ENCODE measurements at places on chromosomes 1 and 21.
A peak's percentile ranks its signal among the peaks of the same experiment; 100 is the strongest.

DNA sequence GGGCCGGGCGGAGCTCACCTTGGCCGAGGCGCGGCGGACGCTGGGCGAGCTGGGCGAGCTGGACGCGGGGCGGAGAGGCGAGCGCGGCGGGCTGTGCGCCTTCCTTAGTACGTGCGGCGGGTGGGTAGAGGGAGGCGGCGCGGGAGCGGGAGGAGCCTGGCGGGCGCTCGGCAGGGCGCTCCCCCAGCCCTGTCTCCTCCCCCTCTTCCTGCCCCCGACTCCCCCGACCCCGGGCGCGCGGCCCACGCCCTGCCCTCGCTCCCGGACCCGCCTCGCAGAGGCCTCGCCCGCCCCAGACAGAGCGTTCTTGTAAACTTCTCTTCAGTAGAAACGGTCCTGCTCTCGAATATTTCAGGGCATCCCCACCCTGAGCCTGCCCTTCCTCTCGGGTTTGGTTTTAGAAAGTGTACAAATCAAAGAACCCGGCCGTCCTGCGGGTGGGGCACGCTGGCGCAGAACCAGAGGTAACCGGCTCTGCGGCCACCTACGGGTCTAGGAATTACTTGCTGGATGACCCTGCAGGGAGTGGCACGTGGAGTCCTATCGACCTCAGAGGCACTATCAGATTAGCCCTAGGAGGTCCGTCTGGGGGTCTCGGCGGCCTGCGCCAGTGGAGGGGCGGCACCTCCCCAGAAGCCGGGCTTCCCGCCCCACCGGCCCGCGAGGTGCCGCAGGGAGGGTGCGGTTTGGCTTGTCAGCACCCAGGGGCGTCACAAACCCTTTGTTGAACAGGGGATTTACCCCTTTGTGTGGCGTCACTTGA lies at the start of gene S100A10:
TSS of gene S100A10 (minus strand) at position 126 of the 763 bp plus-strand sequence. CDS start 7,629 bp downstream, outside the sequence.
- peak; percentile 74 for DNase-seq

GRCh38 chr21:35641271-35642016 lies 418.9 kb downstream of the SETD4 start:
- no peak for DNase-seq

DNA sequence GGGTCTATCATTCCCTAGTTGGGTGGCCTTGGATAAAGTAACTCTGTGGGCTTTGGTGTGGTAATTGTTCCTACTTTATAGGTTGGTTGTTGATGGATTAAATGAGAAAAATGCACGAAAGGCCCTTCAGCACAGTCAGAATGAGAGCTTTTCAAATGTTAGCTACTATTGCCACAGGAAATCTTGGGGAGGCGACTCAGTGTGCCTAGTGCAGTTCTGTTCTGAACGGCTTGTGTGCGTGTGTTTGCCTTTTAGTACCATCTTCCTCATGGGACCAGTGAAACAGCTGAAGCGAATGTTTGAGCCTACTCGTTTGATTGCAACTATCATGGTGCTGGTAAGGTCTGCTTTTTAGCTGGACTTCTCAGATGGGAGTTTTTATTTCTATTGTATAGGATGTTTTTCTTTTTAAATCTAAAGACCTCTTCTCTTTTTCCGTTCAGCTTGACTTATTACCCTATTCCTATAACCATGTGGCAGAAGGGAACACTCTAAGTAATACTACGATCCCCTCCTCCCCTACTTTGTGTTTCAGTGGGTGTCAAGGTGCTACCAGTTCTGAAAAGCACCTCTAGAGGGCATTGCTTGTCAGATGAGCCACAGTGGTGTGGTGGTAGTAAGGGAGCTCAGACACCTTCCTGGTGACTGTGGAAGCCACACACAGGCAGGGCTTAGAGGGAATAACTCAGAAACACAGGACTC lies 9.2 kb downstream of the SFT2D2 start:
- peak; percentile 28 for DNase-seq

GRCh38 chr1:9453779-9454418 lies 85.4 kb upstream of the SLC25A33 start:
- no peak for DNase-seq

DNA sequence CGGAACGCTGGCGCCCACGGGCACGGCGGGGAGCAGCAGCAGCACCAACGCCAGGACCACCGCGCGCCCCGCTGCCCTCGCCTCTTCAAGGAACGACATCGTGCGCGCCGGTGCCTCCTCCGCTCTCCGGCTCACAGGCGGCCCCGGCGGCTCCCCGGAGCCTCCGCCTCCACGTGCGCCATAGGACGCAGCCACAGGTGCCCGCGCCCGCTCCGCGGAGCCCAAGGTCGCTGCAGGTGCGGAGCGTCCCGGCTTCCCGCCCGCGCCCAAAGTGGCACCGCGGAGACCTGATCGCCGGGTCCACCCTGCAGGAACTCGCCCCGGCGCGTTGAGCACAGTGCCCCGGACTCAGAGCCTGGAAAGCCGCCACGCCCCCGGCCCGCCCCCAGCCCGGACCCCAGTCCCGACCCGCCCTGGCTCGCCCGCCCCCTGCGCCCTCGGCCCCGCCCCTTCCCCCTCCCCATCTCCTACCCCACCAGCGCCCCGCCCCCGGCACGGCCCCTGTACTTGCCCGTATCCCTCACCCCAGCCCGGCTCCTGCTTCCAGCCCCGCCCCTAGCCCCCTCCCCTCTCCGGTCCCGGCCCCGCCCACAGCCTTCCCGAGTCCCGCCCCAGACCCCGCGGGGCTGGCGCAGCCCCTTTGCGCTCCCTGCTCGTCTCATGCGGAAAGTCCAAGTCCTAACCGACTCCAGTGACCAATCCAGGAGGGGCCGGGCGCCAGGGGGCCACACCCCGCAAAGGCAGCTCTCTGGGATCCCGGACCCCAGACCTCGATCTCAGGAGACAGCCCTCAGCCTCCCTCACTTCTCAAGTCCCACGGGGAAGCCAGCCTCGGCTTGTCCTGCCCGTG lies at the start of gene MEGF6:
TSS of gene MEGF6 (minus strand) at position 339 of the 850 bp plus-strand sequence. CDS start at position 99, 240 bp downstream.
- DNase-seq = peak; percentile 48

DNA sequence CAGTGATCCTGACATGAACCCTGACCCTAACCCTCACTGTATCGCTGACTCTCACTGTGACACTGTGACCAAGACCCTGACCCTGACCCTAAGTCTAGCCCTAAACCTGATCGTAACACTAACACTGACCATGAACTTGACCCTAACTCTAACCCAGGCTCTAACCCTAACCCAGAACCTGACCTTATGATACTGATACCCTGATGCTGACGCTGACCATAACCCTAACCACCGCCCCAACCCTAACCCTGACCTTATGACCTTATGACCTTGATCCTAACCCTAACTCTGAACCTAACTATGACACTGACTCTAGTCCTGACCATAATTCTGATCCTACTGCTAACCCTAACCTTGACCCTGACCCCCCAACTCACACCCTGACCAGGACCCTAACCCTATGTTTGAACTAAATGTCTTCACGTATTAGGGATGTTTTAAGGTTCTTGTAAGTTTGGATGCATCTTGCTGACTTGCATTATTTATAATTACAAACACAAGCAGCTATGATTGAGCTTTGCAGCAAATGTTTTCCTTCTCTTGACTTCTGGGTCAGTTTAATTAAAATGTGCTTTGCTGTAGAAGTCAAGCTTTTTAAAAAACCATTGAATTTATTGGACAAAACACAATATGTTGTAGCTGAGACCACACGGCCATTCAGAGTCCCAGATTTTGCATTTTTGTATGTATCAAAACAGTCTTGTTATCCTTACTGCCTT lies 23.9 kb upstream of the PRSS38 start:
- no peak for DNase-seq

GRCh38 chr1:213989002-213989855 lies 1.5 kb downstream of the PROX1 start:
- DNase-seq = no peak

DNA sequence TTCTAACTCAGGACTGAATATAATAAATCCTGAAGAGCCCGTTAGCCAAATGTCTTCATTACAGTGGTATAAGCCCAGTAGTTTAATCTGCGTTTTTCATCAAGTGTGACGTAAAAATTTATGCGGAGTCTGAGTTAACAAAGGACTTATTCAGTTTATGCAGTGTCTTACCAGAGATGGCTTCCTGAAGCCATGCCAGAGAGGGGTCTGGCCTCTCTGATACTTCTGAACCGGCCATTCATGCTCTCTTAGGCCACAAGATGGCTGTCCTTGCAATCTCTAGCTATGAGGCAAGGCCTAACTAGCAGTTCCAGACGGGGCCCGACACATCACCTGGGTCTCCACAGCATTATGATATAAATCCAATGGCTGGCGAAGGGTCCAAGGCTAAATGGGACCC lies 101.4 kb downstream of the TEX35 start:
- no peak for DNase-seq

GRCh38 chr1:204093421-204093717 lies 20.5 kb downstream of the SOX13 start:
- DNase-seq = no peak

- no peak for DNase-seq
Observed at GRCh38 chr1:243550276-243550675, 294.4 kb downstream of the SDCCAG8 start.

GRCh38 chr21:45209046-45209445 lies 78.6 kb downstream of the POFUT2 start:
- no peak for DNase-seq

- DNase-seq = no peak
Observed at GRCh38 chr1:114079596-114080190, 74.0 kb downstream of the SYT6 start.

- no peak for DNase-seq
Observed at GRCh38 chr21:29433366-29434059, 134.8 kb downstream of the BACH1 start.

DNA sequence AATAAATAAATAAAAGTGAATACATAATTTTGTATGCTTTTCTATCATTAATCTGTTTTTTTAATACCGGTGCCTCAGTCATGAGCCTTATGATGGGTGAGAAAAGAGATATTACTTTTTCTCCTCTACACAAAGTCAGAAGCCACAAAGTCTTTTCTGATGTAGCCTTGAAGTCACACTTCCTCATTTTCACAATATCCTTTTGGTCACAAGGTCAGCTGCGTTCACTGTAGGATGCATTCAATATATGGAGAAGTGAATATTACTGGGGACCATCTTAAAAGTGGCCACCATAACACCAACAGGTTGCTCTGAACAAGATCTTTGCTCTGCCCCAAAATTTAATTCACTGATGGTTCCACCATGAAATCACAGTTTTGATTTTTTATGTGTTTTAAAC lies 83.3 kb upstream of the TNR start:
- DNase-seq = no peak

- DNase-seq = no peak
Observed at GRCh38 chr1:64107118-64107519, 96.3 kb upstream of the UBE2U start.

GRCh38 chr21:34617753-34618339 lies 2.9 kb upstream of the RCAN1 start:
- no peak for DNase-seq

DNA sequence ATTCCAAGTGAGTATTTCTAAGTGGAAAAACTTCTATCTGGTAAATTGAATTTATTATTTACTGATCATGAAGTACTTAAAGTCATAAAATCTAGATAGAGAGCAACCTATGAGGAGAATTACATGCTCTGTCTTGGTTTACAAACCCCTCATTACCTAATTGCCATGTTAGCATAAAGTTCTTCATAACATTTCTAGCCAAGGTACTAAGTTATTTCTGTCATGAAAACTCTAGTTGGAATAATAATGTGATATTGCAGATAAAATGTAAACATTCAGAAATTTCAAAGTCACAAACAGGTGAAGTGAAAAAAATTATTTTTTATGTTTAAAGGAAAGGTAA lies 228.6 kb downstream of the TTLL7 start:
- DNase-seq = no peak

Data from naive thymus-derived CD8-positive, alpha-beta T cell (primary cell).